Daoy (cell line): ENCODE measurements at places on chromosomes 7 and 10. TPM values are rescaled to one million over a fixed set of nuclear protein-coding genes. Genes with fewer than 3 reads are reported as not detected.

The TAS2R60 gene
- total RNA-seq, result not detected in 2 replicates

The TRPV5 gene
- 0.06 TPM in 1 of 2 replicates, not detected in the other for total RNA-seq

The CYP2C19 gene
- not detected in 2 replicates for total RNA-seq

The OR2A12 gene
- not detected in 2 replicates for total RNA-seq

The ABCB4 gene
- total RNA-seq, result 0.27 and 1.5 TPM in 2 replicates

The FRAT1 gene
- total RNA-seq, result 1.3 and 2.2 TPM in 2 replicates

The AKR1D1 gene
- not detected in 2 replicates for total RNA-seq

The TRIM73 gene
- total RNA-seq, result 0.23 and 0.71 TPM in 2 replicates

The FLNC gene
- 67.5 and 81.1 TPM in 2 replicates for total RNA-seq

The GIMAP2 gene
- total RNA-seq, result 5.5 and 7.0 TPM in 2 replicates

The TAS2R5 gene
- total RNA-seq, result 0.06 TPM in 1 of 2 replicates, not detected in the other

The GPR85 gene
- total RNA-seq, result 1.4 and 3.4 TPM in 2 replicates

The CDK14 gene
- total RNA-seq, result 14.1 and 14.3 TPM in 2 replicates

The SPRN gene
- not detected in 2 replicates for total RNA-seq

The CCDC172 gene
- not detected in 2 replicates for total RNA-seq

The CALHM3 gene
- 0.29 TPM in 1 of 2 replicates, not detected in the other for total RNA-seq

The ALDH18A1 gene
- 56.6 and 76.3 TPM in 2 replicates for total RNA-seq

The ADGRA1 gene
- not detected in 2 replicates for total RNA-seq

The MRC1 gene
- not detected in 2 replicates for total RNA-seq

The MOGAT3 gene
- total RNA-seq, result not detected in 2 replicates

The HABP2 gene
- total RNA-seq, result not detected in 2 replicates

The VTI1A gene
- total RNA-seq, result 15.7 and 42.4 TPM in 2 replicates

The GIMAP1 gene
- under 0.01 TPM in 1 of 2 replicates, not detected in the other for total RNA-seq

The OR6V1 gene
- total RNA-seq, result not detected in 2 replicates

The SCIN gene
- total RNA-seq, result 0.06 TPM in 2 replicates

The MAT1A gene
- 0.29 TPM in 1 of 2 replicates, not detected in the other for total RNA-seq

The MUC12 gene
- total RNA-seq, result 1.4 and 8.7 TPM in 2 replicates

The FEZF1 gene
- total RNA-seq, result 0.03 and 0.69 TPM in 2 replicates

The INSYN2A gene
- 0.24 TPM in 1 of 2 replicates, not detected in the other for total RNA-seq

The IGFBP3 gene
- total RNA-seq, result 201 and 265 TPM in 2 replicates

The CDNF gene
- total RNA-seq, result not detected in 2 replicates

The UFSP1 gene
- total RNA-seq, result 4.8 and 6.1 TPM in 2 replicates

The AP1S1 gene
- total RNA-seq, result 320 and 364 TPM in 2 replicates

The MOSPD3 gene
- 9.7 and 11.3 TPM in 2 replicates for total RNA-seq

The ENO4 gene
- under 0.01 and 0.80 TPM in 2 replicates for total RNA-seq

The GIMAP5 gene
- total RNA-seq, result 0.24 and 2.7 TPM in 2 replicates

The ATP6V0A4 gene
- 0.63 TPM in 1 of 2 replicates, not detected in the other for total RNA-seq

The TWIST1 gene
- 16.5 and 35.5 TPM in 2 replicates for total RNA-seq

The CHST3 gene
- total RNA-seq, result 6.8 and 7.5 TPM in 2 replicates

The PSAP gene
- total RNA-seq, result 155 and 187 TPM in 2 replicates

The CALML3 gene
- not detected in 2 replicates for total RNA-seq

The OR2A7 gene
- 0.11 TPM in 1 of 2 replicates, not detected in the other for total RNA-seq

The NEUROG3 gene
- total RNA-seq, result not detected in 2 replicates

The VSTM2A gene
- total RNA-seq, result 0.23 TPM in 1 of 2 replicates, not detected in the other

The ZCCHC24 gene
- total RNA-seq, result 3.0 and 4.3 TPM in 2 replicates

The SLC26A3 gene
- total RNA-seq, result not detected in 2 replicates
